ENCODE measurements at places on chromosomes 16 and 17.
A peak's percentile ranks its signal among the peaks of the same experiment; 100 is the strongest.

GRCh38 chr17:39174920-39175694 lies 9.1 kb upstream of the ARL5C start:
- DNase-seq = no peak
- peaks cover 18% of the 10 kb centered on the region for H3K36me3 ChIP-seq
- peaks cover 8% of the 10 kb centered on the region for H3K4me1 ChIP-seq

DNA sequence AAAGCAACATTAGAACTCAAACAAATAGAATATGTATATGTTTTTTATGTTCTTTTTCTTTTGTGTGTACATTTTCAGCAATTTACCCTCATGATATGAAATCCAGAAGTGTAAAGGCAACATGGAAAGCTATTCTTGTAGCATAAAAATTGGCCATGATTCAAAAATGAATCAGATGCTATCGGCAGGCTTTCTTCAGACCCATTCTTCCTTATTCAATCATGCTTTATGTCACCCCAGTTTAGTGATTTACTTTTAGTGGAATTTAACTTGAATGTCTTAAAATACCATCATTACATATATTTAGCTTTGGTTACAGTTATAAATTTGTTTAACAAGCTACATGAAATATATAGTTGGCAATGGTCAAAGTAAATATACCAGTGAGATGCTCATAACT lies 21.4 kb upstream of the SMIM36 start:
- no peak overlapping the region for H3K4me3 ChIP-seq
- no peak for DNase-seq
- H3K27me3 ChIP-seq = no peaks in the 10 kb centered on the region
- no peaks in the 10 kb centered on the region for H3K4me1 ChIP-seq

DNA sequence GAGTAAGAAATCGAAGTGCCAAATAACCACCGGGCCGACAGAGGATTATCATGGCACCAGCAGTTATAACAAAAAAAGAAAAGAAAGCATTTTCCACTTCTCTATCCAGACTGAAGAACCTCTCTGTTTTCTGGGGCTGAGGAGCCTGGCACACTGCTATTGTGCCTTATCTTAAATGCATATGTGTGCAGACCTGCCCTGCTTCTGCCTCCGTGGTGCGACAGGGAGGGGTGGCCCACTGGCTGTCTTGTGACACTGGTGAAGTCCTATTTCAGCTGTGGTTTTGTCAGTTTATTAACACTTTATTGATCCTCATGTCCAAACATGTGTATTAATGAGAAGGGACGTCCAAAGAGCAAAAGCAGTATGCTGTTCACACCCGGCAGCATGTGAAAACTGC lies 55.4 kb downstream of the CDK5R1 start:
- DNase-seq = no peak
- H3K4me1 ChIP-seq = no peaks in the 10 kb centered on the region
- no peak overlapping the region for H3K4me3 ChIP-seq
- no peaks in the 10 kb centered on the region for H3K36me3 ChIP-seq

DNA sequence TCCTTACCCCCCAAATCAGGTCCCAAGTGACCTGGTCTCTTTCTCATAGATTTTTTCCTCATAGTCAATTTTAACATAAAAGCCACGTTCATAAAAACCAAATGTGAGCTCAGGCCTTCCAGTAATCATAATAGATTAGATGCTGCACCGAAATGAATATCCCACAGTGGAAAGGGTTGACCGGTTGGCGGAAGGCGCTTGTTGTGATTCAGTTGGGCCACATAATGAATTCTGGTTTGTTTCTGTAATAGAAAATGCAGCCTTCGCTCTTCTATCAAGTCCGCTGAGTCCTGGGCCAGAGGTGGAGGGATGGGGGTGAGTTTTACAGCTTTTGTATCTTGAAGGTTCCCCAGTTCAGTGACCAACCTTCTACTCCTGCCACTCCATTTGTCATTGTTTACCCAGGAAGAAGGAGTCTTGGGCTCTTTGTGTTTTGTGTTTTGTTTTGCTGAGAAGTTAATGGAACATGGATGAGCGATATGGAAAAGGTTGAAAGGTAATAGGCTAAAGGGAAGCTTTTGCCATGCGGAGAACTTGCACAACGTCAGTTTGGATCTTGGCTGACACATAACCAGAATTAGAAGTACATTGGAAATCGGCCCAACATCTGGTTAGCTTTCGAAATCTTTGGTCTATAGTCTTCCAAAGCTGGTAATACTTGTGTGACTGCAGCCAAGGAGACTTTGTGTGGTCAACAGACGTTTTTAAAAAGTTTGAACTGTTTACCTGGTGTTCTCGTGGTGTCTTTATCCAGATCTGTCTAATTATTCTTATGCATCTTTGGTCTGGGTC lies 89.5 kb downstream of the CLEC16A start:
- H3K27me3 ChIP-seq = no peaks in the 10 kb centered on the region
- H3K4me3 ChIP-seq = no peak overlapping the region
- H3K27ac ChIP-seq = no peak overlapping the region
- peak; percentile 69 for DNase-seq
- peaks cover 3% of the 10 kb centered on the region for H3K4me1 ChIP-seq
- no peaks in the 10 kb centered on the region for H3K36me3 ChIP-seq

DNA sequence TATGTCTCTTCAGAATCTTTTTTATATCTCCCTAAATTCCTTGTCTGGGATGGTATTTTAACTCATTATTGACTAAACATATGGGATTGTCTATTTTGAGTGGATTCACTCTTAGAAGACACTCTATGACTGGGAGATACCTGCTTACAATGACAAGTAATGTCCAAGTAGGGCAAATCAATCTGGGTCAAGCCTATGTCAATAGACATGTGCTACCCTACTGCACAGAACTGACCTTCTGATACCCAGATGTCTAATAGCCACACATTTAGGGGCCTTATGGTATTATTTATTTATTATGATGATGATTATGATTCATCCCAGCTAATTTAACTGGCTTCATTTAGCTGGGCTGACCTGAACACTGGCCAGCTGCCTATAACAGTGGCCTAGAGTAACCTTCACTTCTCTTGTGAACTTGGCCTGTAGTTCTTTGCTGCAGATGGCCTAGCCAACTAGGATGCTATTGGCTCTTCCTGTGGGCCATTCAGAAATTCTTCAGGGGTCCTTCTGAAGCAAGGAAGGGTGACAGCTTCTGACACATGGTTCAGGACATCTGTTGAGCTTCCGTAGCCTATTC lies 138.0 kb downstream of the ANKFN1 start:
- H3K27ac ChIP-seq = no peak overlapping the region
- no peaks in the 10 kb centered on the region for H3K36me3 ChIP-seq
- no peaks in the 10 kb centered on the region for H3K27me3 ChIP-seq
- H3K4me3 ChIP-seq = no peak overlapping the region
- peaks cover 8% of the 10 kb centered on the region for H3K4me1 ChIP-seq
- no peak for DNase-seq

GRCh38 chr17:61443475-61443882 lies 8.7 kb upstream of the TBX4 start:
- no peak overlapping the region for H3K4me3 ChIP-seq
- peaks cover 2% of the 10 kb centered on the region for H3K4me1 ChIP-seq
- H3K27ac ChIP-seq = no peak overlapping the region
- peaks cover 24% of the 10 kb centered on the region for H3K27me3 ChIP-seq
- no peak for DNase-seq
- H3K36me3 ChIP-seq = no peaks in the 10 kb centered on the region

Measured in astrocyte (in vitro differentiated cells and primary cell).